Adrenal gland (tissue), 19 donors: ENCODE measurements at places on chromosomes 3 and 15. TPM values are rescaled to one million over a fixed set of nuclear protein-coding genes. Genes with fewer than 3 reads are reported as not detected.

DNA sequence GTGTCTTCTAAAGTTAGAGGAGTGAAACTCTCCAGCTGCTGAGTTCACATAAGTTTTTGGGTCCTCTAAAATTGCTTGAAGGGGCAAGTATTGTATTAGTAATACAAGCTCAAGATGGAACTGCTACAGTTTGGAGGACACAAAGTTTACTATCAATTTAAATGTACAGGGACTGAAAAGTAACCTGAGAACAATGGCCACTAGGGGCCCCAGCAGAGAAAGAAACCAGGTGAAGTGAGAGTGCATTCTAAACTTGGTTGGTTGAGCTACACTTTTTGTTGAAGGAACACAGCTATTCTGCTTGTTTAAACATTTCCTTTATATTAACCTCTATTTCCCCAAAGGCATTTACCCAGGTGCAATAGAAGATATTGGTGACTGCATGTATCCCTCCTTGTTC, 755.5 kb downstream of the GBE1 start:
- no peak for DNase-seq

GRCh38 chr15:96329403-96329981, 1.0 kb upstream of the NR2F2 start:
- peak; percentile 17 for DNase-seq

- DNase-seq, result no peak
Observed at GRCh38 chr3:194489736-194490612, 3.2 kb upstream of the ATP13A3 start.

- DNase-seq, result peak; percentile 81
Observed at GRCh38 chr15:74614744-74615507, 710 bp upstream of the CLK3 start.

- DNase-seq, result no peak
Observed at GRCh38 chr15:56844892-56845291, 73.6 kb upstream of the TCF12 start.

DNA sequence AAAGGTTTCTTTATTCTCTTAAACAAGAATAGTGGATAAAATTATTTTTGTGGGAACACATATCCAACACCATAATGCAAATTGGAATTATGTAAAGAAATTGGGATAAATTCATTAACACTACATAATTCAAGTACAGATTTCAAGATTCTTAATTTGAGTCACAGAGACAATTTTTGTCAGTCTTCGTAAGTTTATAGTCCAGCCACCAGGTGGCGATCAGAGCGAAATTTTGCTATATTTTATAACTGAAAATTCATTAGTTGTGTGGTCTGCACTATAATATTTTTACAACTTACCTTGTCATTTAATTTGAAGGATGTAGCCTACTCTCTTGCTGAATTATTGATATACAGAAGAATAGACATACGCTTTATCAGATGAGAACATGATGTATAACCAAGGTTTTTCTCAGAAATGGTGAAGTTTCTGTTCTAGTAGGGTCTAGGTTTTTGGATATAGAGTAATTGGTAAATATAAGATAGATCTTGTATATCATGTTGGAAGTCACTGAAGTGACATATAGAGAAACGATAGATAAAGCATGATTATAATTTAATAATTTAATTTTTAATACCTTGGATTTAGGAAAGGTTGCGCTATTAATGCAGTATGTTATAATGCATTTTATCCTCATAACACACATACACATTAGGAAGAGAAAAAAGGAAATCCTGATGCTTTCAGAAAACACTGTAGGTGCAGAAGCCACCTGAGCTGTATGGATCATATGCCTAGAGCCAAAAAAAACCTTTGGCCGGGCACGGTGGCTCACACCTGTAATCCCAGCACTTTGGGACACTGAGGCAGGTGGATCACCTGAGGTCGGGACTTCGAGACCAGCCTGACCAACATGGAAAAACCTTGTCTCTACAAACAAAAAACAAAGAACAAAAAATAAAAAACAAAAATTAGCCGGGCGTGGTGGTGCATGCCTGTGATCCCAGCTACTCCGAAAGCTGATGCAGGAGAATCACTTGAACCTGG, 31.7 kb downstream of the PLSCR4 start:
- DNase-seq, result no peak

- no peak for DNase-seq
Observed at GRCh38 chr3:87041191-87041590, 50.2 kb upstream of the VGLL3 start.

DNA sequence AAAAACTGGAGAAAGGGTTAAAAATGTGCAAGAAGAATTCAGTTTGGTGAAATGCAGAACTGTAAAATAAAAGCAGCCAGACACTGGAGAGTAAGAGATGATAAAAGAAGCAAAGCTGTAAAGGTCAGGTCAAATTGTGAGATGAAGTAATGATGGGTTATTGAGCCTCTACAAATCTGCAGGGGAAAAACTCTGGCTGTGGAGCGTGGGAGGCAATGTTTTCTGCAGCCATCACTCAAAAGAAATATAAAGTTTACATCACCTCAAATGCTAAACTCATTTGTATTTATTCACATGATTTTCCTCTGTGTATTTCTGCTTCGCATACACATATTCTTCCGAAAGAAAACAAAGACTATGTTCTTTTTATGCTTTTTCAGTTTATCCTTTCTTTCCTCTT, 158.8 kb upstream of the GPR149 start:
- no peak for DNase-seq

- no peak for DNase-seq
Observed at GRCh38 chr15:43189296-43189695, 4.1 kb downstream of the CCNDBP1 start.

DNA sequence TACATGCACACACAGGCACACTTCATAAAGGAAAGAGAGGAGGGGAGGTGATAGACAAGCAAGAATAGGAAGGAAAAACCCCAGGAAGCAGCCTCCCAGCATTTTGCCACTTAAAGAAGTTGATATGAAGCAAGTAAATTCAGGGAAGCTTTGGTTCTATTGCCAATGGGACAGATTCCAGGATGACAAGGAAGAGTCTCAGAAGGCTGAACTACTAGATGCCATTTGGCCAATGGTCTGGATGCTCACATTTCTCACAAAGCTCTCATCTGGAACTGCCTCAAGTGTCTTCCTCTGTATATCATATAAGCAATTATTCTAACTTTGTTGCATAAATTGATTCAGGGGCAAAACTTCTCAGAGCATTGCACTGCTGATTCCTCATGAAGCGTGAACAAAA, 78.8 kb upstream of the STRIT1 start:
- DNase-seq, result no peak

DNA sequence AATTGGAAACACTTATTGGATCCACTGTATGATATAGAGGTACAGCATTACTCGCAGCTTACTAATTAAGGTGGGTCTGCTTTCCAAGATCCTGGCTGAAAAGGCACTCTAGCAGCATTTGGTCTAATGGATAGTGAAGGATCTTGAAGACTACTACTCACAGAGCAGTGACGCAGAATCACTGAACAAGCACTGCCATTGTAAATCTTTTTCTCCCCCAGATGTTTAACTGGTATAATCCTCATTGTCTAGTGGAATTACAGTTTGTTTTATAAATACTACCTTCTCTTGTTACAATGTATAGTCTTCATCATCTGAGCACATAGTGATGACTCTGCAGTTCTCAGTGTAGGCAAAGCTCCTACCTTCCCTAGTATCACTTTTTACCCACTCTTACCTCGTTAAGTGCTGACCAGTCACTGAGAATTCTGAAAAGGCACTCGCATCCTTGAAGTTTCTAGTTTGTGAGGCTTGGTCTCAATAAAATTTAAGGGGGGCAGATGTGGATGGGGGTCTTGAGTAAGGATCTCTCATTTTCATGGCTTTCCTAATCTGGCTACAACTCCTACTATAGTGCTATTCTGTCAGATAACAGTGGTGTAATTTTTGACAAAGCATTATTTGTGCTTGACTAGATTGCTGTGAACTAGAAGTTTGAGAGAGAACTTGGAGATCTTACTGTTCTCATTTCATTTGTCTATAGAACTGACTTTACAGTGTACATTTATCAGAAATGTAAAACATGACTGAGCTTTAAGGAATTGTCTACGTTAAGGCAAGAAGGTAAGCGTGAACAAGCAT, 23.2 kb downstream of the MAPK6 start:
- no peak for DNase-seq

OR5K3 gene
- total RNA-seq, result not detected

TEX55 gene
- total RNA-seq, result not detected
